Right renal pelvis (tissue), 4 donors: ENCODE measurements at places on chromosomes 6 and 20. TPM values are rescaled to one million over a fixed set of nuclear protein-coding genes. Genes with fewer than 3 reads are reported as not detected.

DNA sequence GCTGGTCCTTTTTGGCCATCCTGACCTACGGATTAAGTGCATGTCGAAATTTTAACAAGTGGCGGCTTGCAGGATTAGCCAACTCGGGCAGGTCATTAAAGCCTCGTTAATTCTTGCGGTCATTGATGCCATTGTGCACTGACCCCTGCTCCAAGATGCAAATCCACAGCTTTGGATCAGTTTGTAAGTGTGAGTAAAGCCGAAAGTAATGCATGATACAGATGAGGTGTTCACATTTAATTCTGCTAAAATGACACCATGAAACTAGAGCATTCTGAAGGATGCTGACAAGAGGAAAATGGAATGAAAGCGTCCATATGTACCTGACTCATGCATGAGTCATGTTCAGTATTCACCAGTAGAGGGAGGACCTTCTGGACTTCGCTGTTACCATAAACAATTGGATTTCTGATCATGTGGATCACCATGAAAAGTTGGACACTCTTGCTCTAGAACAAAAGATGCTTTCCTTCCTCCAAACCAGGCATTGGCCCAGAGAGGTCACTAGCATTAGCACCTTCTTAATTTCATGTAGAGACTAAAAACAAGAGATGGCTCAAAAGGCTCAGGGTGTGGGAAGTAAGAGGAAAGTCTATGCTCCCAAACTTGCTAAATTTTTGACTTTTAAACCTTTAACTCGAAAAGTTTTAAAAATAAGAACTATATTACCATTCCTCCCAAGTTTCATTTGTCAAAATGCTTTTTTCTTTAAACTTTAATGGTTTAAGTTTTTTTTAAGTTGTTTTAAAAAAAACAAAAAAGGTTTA lies 48.0 kb downstream of the MUC22 start:
- DNase-seq, result no peak

DNA sequence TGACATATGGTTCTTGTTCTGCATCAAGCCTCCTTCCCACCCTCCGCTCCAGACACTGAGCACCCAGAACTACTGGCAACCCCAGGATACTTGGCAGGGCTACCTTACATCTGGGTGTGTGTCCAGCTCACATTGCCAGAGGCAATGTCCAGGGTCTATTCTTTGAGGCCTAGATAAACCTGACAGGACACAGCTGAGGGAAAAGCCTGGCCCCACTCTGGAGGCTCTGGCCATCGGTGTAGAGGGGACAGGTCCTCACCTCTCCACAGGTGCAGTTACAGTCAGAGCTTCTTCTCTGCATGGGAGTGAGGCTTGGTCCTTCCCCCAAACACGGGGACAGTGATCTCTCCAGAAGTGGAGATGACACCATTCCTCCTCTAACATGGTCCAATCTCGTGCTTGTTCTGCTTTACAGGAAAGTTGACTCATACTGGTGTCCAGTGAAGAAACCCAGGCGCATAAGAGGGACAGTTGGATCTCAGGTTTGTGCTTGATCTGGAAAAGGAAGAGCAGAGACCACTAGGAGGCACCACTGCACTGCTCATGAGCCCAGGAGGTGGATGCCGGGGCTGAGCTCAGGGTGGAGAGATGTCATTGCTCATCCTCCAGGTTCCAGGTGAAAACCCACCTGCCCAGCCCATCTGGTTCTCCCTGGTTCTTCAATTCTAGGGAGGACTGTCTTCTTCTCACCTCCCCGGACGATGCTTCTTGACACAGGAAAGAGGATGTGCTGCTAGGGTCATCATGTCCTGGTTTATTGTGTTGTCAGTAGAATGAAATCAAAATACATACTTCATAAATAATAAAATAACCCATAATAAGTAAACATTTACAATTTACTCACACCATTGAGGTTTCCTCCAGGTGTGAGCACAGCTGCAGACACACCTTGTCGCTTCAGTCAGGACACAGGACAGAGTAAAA lies 14.7 kb downstream of the HLA-F start:
- DNase-seq, result no peak

DNA sequence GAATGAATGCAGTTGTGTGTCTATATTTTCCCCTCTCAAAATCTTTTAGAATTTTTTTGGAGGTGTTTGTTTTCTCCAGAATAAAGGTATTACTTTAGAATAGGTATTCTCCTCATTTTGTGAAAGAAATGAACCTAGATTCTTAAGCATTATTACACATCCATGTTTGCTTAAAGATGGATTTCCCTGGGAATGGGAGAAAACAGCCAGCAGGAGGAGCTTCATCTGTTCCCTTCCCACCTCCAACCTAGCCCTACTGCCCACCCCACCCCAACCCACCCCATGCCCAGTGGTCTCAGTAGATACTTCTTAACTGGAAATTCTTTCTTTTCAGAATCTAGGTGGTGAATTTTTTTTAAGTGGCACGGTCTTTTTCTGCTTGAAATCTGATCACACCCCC lies 127.8 kb downstream of the CD109 start:
- no peak for DNase-seq

- DNase-seq, result no peak
Measured at GRCh38 chr20:44495802-44496481, 20.3 kb downstream of the TTPAL start.

GRCh38 chr6:37056439-37057127 lies 51.1 kb downstream of the FGD2 start:
- DNase-seq, result no peak

GRCh38 chr6:13292774-13293173 lies 35.6 kb downstream of the TBC1D7 start:
- no peak for DNase-seq

GRCh38 chr20:5945963-5946362 lies 4.4 kb downstream of the TRMT6 start:
- no peak for DNase-seq

- DNase-seq, result no peak
Measured at GRCh38 chr20:62466806-62467537, 8.8 kb downstream of the GATA5 start.

DNA sequence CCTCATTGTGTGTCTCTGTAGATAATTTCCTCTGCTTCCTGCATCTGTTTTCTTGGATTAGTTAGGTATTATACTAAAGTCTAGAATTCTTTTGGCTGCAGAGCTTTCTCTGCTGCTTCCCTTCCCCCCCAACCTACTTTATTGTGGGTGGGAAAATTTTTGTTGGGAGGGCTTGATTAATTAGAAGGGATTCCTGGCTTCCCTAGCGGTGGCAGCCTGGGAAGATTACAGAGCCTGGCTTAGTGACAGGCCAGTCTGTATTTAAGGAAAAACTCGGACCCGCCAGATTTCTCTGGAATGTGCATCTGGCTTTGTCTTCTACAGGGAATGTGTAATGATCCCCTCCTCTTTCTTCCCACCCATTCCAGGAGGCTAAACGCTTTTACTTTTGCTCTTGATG lies 31.2 kb downstream of the SLX4IP start:
- no peak for DNase-seq

- no peak for DNase-seq
Measured at GRCh38 chr20:4997222-4997621, 4.1 kb downstream of the SLC23A2 start.

GRCh38 chr6:111990214-111990613 lies 63.7 kb upstream of the CCN6 start:
- DNase-seq, result no peak

GRCh38 chr20:48178633-48179032 lies 393.4 kb upstream of the SULF2 start:
- DNase-seq, result no peak

GRCh38 chr6:119273272-119274196 lies 76.0 kb downstream of the MAN1A1 start:
- DNase-seq, result no peak

DNA sequence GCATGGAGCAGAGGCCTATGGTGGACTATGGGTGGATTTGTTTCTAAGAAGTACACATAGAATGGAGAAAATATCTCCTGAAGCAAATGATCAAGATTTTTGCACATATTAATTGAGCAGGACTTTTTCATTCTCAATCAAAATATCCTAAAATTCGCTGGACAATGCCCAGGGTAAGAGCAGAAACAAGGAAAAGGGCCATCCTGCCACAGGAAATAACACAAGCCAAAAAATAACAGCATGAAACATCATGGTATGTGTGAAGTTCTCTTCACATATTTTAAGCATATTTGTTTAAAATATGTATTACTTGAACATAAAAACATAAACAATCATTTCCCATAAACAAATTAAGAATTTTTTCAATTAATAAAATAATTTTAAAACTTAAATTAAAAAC lies 868.9 kb downstream of the EPHA7 start:
- no peak for DNase-seq

DNA sequence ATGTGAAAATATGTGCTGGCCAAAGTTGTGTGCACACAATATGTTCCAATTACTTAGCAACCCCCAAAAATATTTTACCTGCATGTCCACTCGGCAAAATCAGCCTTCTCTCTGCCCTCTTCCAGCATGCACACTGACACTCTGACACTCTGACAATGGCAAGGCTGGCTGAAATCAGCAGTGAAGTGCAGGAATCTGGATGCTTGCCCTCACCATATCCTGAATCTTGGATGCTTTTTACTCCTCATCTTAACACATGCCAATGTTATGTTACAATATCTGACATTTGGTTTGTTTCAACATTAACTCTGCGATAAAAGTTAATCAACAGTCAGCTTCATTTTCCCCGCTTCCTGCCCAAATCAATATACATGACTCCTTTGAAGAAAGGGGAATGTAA lies 203.2 kb downstream of the COL9A1 start:
- no peak for DNase-seq

NKAPL gene
- polyA plus RNA-seq, result 2.3 TPM

PDE10A gene
- 20.7 TPM for polyA plus RNA-seq

FAM83B gene
- polyA plus RNA-seq, result 10.2 TPM

GPLD1 gene
- 2.6 TPM for polyA plus RNA-seq

BTBD9 gene
- polyA plus RNA-seq, result 15.6 TPM

STK4 gene
- 16.5 TPM for polyA plus RNA-seq

ZSCAN23 gene
- 16.4 TPM for polyA plus RNA-seq

IPCEF1 gene
- polyA plus RNA-seq, result 7.5 TPM

IL17F gene
- not detected for polyA plus RNA-seq
